ENCODE measurements at places on chromosomes 12 and 14.

DNA sequence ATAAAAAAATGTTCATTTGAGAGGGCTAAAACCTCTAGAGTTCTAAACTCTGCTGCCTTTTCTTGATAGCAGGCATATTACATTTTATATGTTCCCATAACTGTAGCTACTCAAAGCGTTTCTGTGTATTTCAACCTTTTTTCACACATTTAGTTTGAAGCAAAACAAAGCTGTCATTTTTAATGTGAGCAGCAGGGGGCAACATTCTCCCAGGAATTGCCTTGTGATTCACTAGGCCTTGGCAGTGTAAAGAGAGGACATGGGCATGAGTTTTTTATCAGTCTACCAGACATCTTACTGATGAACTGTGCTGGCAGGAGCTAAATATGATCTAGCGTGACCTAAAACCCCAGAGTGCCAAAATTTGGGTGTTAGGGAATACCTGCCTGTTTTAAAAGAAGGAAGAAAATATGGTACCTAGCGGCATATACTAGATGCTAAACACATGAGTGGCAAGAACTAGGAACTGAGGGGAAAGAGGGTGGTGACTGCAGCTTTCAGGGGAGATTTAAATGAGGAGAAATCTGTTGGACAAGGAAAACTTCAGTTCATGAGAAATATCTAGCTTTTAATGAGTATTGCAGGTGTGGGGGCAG, 65.3 kb downstream of the IFT43 start:
- peak; percentile 73 for DNase-seq

GRCh38 chr12:3010214-3010930, 51.2 kb downstream of the TEAD4 start:
- no peak for DNase-seq

GRCh38 chr14:28758253-28758884, 8.2 kb upstream of the FOXG1 start:
- DNase-seq = no peak

DNA sequence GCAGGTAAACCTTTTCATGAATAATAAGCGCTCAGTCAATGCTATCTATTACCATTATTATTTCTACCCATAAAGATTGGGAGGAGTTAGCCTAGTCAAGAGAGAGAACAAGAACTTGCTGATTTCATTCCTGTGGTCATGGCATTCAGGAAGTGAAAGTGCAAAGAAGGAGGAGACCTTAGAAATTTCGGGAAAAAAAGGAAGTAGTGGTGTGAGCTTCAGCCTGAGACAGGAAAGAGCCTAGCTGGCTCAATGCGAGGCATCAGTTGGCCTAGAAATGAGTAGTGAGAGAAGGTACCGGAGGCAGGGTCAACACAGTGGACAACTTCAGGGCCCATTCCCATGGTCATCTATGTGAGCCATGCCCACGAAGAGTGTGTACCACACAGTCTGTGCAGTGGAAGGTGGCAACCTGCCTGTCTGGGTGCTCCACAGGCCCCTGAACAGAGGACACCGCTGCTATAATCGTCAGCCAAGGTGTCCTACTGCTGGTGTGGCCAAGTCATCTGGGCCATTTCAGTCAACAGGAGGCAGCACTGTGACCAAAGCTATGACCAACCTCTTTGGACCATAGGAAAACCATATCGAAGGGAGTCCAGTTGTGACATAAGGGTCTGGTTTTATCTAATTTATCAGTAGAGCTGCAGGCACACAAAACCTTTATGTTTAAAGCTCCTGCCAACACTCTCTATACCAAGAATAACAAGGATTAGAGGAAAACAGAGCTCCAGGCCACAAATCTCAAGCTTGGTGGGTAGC, 16.2 kb upstream of the STON2 start:
- no peak for DNase-seq

DNA sequence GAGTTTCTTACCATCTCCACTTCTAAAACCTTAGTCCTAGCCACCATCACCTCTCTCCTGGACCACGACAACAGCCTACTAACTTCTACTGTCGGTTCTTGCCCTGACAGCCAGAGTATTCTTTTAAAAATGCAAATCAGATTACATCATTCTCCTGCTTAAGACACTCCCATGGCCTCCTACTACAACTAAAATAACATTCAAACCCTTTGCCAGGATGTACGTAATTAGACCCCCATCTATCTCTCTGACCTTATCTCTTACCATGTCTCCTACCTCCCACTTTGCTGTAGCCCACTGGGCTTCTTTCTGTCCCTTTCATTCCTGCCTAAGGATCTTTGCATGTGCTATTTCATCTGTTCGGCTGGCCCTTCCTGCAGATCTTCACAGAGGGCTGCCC, 27.6 kb downstream of the TRIM9 start:
- no peak for DNase-seq

DNA sequence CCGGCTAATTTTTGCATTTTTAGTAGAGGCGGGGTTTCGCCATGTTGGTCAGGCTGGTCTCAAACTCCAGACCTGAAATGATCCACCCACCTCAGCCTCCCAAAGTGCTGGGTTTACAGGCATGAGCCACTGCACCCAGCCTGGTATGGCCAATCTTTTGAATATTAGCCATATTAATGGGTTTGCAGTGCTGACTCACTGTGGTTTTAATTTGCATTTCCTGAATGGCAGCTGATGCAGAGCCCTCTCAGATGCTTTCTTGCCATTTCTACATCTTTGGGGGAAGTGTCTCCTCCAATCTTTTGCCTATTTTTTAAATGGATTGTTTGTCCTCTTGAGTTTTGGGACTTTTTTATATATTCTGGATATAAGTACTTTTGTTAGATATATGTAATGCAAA, 55.5 kb upstream of the NPAS3 start:
- DNase-seq = no peak

- no peak for DNase-seq
Observed at GRCh38 chr12:109900752-109901580, 892 bp downstream of the TCHP start.

- no peak for DNase-seq
Observed at GRCh38 chr14:105042813-105043212, 21.9 kb upstream of the CDCA4 start.

DNA sequence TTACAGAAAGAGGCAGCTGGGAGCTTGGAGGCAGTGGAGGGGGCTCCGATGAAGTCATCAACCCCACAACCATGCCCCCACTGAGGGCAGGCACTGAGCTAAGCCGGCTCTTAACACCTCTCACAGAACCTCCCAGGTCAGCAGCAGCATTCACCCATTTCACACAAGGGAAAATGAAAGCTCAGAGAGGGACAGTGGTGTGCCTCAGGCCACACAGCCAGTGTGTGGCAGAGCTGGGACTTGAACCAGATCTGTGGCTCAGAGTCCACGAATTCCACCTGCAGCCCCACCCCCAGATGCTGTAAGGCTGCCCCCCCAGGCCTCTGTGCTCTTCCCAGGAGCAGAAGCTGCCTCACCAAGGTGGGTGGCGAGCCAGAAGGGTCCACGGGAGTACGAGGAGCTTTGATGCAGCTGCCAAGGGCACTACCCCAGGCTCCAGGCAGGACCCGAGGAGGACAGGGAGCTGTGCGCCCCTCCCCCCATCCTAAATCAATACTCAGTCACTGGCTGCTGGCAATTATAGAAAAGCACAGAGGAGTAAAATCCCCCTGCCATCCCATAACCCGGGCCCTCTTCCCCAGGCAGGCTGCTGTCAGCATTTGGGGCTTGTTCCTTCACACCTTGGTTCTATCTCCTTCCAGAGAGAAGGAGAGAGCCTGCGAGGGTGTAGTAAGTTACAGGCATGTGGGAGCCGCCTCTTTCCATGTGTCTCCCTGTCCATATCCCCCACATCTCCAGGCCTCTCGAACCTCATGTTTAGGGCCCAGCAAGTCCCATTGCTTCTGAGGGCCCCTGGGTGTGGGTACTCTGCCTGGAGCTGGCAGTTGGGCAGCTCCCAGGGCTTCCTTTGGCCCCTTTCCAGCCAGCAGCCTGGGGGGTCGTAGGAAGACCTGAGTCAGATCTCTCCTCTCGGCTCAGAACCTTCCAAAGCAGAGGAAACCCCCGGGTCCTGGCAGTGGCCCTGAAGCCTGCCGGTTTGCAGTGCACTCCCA, 47.6 kb downstream of the FAM222A start:
- DNase-seq = no peak

DNA sequence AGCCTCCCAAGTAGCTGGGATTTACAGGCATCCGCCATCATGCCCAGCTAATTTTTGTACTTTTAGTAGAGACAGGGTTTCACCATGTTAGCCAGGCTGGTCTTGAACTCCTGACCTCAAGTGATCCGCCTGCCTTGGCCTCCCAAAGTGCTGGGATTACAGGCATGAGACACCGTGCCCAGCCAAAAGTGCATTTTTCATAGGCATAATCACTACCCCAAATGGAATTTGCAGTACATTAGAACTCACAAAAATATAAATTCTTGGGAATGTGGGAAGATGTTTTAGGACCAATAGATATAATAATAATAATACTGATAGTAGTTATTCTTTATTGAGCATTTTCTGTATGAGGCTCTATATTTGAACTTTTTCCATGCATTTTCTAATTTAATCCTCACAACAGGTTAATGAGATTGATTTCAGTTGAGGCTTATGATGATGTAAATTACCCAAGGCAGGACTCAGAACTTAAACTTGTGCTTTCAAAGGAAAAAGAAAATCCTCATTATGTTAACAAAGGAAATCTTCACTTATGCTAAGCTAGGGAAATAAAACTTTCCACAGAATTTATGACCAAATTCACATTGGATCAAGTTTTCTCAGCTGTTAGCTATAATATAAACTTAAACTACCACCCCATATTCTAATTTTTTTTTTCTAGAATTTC, 121.6 kb downstream of the SRGAP1 start:
- DNase-seq = no peak

- DNase-seq = no peak
Observed at GRCh38 chr12:12616512-12617310, 5.0 kb downstream of the CREBL2 start.

- DNase-seq = no peak
Observed at GRCh38 chr12:68431786-68432185, 99.6 kb upstream of the MDM1 start.

GRCh38 chr14:30651937-30652336, 29.8 kb downstream of the SCFD1 start:
- no peak for DNase-seq

GRCh38 chr12:90943255-90943654, 11.7 kb downstream of the CCER1 start:
- no peak for DNase-seq

DNA sequence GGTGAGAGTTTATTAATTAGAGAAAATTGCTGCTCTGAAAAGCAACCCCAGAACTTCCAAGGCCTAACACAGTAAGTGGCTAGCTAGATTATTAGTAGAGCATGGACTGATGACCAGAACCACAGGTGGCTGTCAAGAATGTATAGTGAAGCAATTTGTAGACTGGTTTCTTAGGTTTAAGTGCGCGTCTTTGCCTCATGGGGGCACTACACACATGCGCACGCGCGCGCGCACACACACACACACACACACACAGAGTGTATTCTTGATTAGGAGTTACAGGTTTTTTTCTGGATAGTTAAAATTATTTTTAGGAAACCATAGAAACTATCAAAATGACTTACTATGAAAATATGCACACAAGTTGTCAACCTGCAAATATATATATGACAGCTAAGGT, 66.5 kb downstream of the BHLHE41 start:
- no peak for DNase-seq

DNA sequence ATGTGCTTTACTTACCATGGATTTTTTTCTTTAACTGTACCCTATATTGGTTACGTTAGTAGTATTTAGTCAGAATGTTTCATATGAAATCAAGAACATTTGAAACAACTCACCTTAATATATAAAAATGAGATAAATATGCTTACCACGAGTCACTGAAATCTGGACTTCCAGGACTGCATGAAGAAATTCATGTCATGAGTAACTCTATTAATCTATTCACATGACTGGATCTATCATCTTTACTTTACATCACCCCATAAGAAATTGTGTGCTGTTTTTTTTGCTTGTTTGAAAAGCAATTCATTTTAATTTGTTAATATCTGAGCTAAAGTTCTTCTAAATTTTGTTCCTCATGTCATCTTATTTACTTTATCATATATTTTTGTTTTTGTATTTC, 5.2 kb downstream of the EPYC start:
- no peak for DNase-seq
